ENCODE measurements at places on chromosomes 4 and X. TPM values are rescaled to one million over a fixed set of nuclear protein-coding genes. Genes with fewer than 3 reads are reported as not detected.

- no peak for DNase-seq
Observed at GRCh38 chr4:123987408-123987807, 590.8 kb downstream of the SPRY1 start.

GRCh38 chr4:55080174-55080865 is 45.1 kb downstream of the KDR start:
- DNase-seq: no peak

Gene ADH7
- under 0.01 TPM for total RNA-seq

Gene PLAC8
- 9.9 TPM for total RNA-seq

Gene PPBP
- total RNA-seq: 55.0 TPM

Gene VEGFD
- 0.05 TPM for total RNA-seq

GRCh38 chr4:68463796-68464195 is 16.5 kb downstream of the TMPRSS11E start:
- DNase-seq: no peak

Gene F8A3
- 2.0 TPM for total RNA-seq

GRCh38 chr4:139858436-139859205 is 193.0 kb downstream of the MGST2 start:
- no peak for DNase-seq

Gene OPRPN
- not detected for total RNA-seq

Gene ACTRT1
- total RNA-seq: not detected

- no peak for DNase-seq
Observed at GRCh38 chr4:8867624-8868320, 3.9 kb downstream of the HMX1 start.

- DNase-seq: no peak
Observed at GRCh38 chr4:172778583-172778982, 390.0 kb upstream of the GALNT7 start.

- no peak for DNase-seq
Observed at GRCh38 chr4:39928538-39928937, 49.2 kb downstream of the PDS5A start.

DNA sequence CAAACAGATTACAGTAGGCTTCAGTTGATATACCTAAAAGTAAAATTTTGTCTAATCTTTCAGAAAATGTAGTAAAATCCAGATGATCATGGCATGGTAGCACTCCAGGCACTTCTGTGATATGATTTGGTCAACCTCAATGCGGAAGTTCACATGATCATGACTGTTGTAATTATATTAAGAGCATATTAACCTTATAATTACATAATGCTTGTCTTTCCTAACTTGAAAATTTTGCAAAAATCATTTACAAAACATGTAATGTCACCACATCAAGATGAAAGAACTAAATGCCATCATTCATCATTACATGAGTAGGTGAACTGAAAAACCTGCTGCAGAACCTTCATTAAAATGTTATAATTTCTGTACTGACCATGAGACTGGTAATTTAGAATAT is 88.1 kb downstream of the MBNL3 start:
- DNase-seq: no peak

Gene EIF2S3
- total RNA-seq: 62.5 TPM

Data from liver (tissue), 10 donors.